ENCODE measurements at places on chromosomes 6 and 20.

DNA sequence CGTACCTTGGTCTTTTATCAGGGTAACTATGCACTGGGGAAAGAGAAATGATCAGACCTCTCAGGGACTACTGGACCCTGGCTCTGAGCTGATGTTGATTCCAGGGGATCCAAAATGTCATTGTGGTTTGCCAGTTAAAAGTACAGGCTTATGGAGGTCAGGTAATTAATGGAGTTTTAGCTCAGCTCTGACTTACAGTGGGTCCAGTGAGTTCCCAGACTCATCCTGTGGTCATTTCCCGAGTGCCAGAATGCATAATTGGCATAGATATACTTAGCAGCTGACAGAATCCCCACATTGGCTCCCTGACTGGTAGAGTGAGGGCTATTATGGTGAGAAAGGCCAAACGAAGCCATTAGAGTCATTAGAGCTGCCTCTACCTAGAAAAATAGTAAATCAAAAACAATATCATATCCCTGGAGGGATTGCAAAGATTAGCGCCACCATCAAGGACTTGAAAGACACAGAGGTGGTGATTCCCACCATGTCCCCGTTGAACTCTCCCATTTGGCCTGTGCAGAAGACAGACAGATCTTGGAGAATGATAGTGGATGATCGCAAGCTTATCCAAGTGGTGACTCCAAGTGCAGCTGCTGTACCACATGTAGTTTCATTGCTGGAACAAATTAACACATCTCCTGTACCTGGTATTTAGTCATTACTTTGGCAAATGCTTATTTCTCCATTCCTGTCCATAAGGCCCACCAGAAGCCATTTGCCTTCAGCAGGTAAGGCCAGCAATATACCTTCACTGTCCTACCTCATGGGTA, 152.4 kb downstream of the THBS2 start:
- no peak for DNase-seq

GRCh38 chr6:89793586-89793985, 26.0 kb downstream of the MDN1 start:
- no peak for DNase-seq

GRCh38 chr6:165597821-165598220, 65.2 kb downstream of the PDE10A start:
- DNase-seq: no peak

DNA sequence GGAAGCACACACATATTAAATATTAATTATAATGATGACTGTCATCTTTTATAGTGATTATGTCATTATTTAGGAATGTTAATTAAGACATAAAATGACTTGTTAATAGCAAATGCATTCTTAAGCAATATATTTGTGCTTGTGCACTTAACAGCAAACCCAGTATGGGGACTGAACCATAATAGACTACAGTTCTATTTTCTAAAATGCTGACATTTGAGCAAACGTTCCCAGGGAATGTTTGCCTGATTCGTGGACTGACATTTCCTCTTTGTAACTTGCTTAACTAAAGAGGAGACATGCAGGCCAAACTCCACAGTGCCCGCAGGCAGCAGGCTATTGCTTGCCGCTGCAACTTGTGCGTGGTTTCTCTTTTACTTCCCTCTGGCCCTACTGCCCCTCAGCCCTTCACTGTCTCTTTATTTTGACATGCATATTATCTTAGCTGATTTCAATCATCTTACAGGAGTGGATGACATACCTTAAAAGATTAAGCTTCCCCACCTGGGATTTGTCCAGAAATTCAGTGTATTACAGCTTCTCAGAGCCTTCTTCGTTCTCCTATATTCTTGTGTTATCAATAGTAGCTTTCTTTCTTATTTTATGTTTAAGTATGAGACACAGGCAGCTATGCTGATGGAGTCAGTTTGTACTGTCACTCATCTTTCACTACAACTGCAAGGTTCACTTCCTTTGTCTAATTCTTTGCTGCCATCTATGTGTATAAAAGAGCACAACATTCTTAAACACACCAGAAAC, 141.5 kb downstream of the GMDS start:
- DNase-seq: no peak

DNA sequence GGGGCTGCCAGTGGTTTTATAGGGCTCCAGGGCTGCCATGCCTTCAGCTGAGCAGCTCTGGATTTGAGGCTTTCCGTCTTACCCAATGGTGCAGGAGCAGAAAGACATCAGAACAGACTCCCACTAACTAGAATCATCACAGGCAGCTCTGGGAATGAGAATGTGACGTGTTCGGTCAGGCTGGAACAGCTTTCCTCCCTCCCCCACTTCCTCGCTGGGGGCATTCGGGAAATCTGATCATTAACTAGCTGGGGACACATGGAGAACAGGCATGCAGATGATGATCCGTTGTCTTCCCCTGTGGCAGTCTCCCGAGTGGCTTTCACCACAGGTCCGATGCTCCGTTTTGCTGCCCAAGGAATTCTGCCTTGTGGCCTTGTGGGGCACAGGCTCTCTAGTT, 5.5 kb upstream of the MTG2 start:
- no peak for DNase-seq

DNA sequence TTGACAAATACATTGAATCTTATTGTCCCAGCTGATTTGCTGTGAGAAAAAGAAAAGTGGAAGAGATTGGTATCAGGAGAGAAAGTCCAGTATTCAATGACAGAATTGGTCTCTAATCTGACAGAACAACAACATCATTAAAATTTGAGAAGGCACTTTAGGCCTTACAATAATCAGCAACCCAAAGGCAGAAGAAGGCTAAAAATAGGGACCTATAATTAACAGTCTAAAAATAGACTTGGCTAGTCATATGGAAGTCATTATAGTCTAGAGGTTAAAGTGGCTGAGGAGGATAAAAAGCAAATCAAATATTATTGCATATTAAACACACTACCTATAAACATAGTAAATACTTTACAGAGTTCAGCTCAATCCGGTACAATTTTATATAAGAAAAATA, 393.6 kb upstream of the JAG1 start:
- no peak for DNase-seq

DNA sequence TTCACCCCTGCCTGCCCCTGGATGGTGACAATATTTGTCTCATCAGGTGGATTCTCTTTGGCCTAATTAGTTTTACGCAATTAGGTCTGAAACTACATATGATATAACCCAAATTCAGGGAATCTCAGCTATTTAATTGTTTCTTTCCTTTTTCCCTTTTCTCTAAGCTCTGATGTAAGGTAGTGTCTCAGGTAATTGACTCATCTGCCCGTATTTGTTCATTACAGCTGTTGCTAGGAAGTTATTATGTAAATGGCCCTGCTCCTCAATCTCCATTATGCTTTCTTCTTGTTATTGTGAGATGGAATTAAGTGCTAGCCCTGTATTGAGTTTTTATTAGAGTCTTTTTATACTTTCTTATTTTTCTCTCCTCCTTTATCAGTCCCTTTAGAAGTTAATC, 378.2 kb upstream of the ARID1B start:
- no peak for DNase-seq

DNA sequence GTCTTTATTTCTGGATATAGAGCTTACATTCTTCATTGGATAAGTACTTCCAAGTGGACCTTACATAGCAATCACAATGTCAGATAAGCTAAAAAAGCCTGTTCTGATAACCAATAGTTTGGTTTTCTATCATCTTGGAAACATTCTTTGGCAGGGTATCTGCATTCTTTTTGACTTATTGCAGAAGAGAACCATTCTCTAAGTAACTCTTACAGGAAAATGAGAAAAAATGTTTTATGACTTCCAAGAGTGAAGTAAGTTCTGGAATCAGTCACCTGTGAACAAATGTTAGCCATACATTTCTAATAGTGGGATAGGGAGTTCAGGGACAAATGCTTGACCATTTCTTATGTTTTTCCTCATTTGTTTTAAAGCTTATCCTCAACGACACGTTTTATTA, 564.0 kb downstream of the CD109 start:
- no peak for DNase-seq

DNA sequence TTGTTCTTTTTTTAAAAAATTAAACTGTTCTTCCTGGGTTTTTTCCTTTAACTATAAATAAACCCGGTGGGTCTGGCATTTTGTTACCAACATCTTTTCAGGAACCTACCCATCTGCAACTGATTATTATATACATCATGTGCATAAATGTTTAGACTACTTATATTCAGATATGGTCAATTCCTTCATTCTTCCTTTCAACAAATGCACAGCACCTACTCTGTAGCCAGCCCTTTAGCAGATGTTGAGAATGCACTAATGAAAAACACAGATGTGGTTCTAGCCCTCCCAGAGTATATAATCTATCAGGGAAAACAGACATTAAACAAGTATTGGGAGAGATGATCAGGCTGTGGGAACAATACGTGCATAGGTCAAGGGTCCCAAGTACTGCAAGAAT, 237.1 kb downstream of the UST start:
- no peak for DNase-seq
